ENCODE measurements at places on chromosomes 11 and 22.

- DNase-seq, result no peak
Measured at GRCh38 chr11:12019866-12020416, 11.5 kb upstream of the DKK3 start.

DNA sequence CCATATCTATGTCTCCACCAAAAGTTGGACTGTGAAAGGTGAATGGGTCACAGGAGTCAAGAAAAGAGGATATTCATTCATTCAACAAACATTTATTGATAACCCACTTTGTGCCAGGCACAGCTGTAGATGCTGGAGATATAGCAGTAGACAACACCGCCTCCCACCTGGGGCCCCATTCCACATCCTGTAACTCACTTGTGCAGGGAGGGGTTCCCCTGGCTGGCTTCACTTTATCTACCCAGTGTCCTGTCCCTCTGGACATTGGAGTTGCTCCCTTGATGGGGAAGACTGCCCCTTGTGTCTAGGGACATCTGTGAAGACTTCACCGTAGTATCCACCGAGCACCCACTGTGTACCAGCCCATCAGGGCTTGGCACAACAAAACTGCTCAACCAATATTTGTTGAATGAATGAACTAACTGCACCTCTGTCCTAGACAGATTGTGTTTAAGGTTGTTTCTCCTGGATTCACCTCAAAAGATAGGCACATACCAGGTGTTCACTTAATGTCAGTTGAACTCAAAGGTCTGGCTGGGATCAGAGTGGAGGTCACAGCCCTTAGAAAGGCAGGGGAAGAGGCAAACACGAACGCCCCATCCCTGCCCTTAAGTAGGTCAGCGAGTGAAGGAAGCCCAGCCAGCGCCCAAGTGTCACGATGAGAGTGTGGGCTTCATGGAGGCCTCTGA, 1.4 kb upstream of the OVOL1 start:
- DNase-seq, result no peak

- DNase-seq, result peak; percentile 64
Measured at GRCh38 chr11:72224564-72225410, at the start of gene INPPL1. Gene INPPL1 (plus strand): TSS chr11:72224767. CDS start chr11:72224985, 218 bp downstream.

GRCh38 chr22:41951898-41952474, at the start of gene SMIM45:
Gene SMIM45 (plus strand): TSS chr22:41952150.
- DNase-seq, result no peak
